ENCODE measurements at places on chromosomes 5 and 9.

GRCh38 chr5:81409896-81410295 lies 16.0 kb upstream of the ACOT12 start:
- no peak for DNase-seq

DNA sequence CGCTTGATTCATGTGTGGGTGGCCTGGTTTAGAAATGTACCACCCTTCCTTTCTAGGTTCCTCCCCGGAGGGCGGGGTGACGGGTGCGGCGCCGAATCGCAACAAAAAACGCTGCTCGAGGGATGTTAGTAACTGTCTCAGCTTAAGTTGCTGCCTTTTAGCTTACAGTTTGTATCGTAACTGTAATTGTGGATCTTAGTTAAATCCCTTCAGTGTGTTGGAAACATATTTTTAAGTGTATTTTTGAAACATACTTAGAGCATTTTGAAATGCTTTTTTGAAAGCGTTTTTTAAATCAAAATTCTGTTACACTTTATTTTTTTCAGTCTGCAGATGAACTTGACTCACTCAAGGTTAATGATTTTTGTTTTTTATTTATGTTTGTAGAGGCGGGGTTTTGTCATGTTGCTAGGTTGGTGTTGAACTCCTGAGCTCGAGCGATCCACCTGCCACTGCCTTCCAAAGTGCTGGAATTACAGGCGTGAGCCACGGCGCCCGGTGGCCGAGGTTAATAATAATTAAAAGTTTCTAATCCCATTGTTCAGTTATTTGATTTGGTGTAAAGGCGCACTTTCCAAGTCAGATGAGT lies 997 bp upstream of the CHD1 start:
- no peak for DNase-seq

DNA sequence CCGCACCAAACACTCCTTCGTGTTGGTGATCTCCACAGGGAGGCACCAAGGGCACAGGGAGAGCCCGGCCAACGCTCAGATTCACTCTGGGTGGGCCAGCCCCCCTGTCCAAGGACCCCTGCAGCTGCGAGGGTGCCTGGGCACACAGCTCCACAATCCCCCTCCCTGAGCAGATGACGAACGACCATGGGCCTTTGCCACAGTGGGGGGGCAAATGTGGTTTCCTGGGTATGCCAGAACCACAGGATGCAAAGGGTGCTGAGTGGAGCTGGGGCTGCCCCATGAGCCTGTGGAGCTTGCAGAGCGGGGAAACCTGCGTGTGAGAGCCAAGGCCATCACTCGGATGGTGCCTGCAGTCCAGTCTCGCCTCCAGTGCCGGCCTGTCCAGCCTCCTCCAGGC lies 31.0 kb downstream of the LPCAT1 start:
- DNase-seq: no peak

DNA sequence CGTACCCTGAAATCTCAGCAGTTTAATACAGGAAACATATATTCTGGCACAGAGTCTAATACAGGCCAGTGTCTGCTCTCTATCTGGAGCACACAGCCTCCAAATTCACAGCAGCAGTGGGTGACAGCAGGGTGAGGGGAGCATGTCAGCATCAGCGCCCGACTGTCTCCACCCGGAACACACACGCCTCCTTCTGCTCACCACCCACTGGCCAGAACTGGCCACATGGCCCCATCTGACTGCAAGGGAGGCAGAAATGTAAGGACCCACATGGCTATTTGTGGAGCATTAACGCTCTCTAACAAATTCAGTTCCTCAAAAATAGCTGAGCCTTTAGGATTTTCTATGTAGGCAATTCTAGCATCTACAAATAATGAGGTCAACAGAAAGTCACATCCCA lies 24.6 kb downstream of the UBE2QL1 start:
- no peak for DNase-seq

DNA sequence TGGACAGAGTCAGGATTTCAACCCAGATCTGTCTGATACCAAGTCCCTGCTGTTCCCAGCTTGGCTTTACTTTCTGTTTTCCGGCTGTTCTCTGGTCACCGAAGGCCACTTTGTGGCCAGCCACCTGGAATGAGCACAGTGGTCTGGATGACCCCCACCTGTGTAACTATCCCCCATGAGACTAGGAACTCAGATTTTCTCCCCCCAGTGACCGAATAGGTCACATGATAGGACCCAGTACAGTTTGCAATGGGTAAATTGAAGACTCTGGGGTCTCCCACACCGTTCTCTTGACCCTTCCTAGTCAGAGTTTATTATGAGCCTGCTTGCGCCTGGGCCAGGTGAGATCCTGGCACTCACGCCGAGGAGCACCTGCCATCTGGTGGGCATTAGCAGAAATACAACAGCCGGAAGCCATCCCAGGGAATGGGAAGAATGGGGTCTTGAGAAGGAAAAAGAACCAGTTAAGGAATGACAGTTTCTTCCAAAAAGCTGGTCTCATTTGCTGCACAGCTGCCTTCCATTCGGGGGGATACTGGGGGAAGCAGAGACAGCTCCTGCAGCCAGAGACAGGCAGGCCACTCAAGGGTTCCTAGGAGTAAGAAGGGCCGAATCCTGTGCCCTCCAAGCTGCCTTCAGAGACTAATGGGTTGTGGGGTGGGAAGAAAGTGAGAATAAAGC lies 7.1 kb downstream of the PHYHD1 start:
- peak; percentile 18 for DNase-seq

DNA sequence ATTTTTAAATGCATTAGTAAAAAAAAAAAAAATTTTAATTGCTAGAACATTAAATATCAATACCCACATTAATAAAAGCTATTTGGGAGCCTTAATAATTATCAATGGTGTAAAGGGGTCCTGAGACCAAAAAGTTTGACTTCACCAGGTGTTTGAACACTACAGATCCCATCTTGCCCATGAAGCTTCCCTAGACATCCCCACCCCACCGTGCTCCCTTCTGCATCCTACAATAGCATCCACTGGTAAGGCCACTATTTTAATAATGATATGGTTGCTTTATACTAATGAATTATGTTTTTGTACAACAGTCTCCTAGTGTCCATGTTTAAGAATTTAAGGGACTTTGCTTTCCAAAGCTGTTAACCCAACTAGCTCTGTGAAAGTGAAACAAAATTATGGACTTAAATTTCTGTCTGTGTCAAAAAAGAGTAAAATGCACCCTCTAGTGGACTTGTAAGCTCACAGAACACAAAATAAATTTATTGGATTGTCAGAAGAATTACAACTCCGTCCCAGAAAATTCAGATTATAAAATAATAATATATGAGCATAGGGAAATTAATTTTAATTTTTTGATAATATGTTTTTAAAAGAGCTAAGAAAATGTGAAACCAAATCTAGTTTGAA lies 76.0 kb downstream of the ARL15 start:
- no peak for DNase-seq

GRCh38 chr5:40017918-40018317 lies 593.1 kb upstream of the DAB2 start:
- no peak for DNase-seq

DNA sequence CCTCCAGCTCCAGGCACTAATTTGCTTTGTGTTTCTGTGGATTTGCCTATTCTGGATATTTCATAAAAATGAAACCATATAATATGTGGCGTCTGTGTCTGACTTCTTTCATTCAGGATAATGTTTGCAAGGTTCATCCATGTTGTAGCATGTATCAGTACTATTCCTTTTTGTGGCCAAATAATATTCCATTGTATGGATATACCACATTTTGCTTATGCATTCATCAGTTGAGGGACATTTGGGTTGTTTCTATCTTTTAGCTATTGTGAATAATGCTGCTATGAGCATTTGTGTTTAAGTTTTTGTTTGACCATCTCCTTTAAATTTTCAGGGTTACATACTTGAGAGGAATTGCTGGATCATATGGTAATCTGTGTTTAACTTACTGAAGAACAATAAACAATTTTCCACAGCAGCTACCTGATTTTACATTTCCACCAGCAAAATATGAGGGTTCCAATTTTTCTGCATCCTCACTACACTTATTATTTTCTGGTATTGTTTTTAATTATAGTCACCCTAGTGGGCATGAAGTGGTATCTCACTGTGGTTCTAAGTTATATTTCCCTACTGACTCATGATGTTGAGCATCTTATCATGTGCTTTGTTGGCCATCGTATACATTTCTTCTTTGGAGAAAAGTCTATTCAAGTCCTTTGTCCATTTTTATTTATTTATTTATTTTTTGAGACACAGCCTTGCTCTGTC lies 63.9 kb downstream of the GCNT4 start:
- DNase-seq: no peak

DNA sequence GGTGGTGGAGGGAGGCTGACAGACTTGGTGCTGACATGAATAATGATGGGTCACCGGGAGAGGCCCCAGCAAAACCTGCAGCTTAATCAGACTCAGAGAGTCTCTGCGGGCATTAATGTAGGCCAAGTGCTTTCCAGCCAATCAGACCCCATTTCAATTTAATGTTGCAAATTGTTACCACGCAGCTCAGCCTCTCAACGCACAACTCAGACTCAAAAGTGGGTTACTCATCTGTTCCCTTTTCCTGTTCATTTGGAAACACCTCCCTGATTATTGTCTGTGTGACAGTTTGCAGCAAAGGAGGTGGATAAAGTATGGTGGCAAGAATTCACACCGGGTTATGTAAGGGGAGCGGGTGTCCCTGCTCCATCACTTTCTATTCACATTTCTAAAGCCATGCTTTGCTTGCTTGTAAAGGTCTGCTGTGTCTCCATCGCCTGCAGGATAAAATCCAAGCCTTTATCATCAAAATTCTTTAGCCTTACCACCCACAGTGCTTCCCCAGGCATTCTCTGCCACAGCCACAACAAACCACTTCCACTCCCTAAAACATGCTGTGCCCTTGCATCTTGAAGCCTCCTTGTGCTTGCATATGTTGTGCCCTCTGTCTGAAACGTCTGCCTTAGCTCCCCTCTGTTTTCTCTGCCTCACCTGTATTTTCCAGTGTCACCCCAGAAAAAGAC lies 156.5 kb downstream of the ASTN2 start:
- no peak for DNase-seq

DNA sequence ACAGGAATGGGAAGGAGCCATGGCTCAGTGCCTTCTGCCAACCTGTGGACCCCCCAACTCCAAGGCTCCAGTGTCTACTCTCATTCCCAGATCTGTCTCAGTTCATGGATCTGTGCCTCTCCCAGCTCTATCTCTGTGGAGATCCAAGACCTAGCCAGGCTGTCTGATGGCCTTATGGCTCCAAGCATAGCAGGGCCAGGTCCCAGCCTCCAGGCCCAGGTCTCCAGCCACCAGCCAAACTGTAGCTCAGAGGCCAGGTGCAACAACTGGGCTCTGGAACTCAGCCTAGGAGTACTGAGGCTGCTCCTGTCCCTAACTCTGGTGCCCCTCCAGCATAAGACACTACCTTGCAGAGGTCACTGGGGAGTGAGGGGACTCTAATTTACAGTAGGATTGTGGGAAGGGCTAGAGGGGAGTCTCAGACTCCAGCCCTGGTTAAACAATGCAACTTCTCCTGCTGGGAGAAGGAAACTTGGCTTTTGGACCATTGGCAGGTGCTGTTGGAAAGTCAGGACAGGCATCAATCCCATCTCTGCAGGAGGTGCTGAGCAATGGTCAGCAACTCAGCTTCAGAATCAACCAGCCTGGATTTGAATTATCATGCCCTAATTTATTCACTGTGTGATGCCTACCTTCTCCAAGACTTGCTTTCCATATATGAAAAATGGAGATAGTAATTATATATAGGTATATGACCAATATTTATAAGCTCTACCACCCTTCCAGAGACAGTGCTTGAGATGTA lies 63.0 kb downstream of the PCDH1 start:
- no peak for DNase-seq

DNA sequence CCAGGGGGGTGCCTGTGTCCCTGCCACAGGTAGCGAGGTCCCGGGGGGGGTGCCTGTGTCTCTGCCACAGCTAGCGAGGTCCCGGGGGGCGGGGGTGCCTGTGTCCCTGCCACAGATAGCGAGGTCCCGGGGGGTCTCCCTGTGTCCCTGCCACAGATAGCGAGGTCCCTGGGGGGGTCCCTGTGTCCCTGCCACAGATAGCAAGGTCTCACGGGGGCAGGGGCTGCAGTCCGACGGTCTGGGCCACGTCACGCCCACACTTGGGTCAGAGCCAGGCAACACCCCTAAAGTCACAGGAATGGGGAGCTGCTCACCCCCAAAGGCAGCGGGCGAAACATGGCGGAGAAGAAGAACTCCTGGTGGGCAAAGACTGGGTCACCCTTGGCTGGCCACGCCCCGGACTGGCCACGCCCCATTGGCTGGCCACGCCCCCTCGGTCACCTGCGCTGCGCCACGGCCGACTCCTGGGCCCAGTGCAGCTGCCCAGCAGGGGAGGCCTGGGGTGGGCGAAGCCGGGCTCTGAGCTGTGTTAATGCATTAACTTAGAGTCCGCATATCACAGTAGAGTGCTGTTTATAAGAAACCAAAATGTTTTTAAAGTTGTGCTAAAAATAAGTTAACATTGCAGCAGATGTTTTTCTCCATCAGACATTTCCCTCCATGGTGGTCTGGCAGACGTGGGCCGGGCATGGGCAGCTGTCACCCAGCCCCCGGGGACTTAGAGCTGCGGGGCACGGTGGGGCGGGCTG lies 7.0 kb downstream of the NOXA1 start:
- DNase-seq: no peak

- no peak for DNase-seq
Observed at GRCh38 chr9:16133556-16134227, 580.8 kb downstream of the CCDC171 start.

DNA sequence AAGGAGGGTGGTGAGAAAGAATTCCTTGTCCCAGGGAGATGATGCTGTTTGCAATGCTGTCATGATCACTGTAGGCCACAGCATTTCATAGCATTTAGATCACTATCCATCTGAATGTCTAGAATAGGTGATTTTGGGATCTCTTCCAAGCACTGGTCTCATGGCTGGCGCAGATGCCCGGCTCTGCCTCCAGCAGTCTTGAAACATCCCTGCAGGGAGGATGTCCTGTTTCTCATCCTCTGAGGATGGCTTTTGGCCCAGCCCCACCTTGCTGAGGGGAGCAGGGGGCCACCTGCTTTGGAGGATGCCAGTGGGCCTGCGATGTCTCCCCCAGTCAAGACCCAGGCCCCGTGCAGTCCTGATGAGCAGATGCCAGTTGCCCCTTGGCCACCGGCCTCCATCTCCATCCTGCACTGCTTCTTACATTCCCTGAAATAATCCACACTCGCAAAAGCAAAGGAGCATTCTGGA lies 63.5 kb upstream of the GARNL3 start:
- no peak for DNase-seq

DNA sequence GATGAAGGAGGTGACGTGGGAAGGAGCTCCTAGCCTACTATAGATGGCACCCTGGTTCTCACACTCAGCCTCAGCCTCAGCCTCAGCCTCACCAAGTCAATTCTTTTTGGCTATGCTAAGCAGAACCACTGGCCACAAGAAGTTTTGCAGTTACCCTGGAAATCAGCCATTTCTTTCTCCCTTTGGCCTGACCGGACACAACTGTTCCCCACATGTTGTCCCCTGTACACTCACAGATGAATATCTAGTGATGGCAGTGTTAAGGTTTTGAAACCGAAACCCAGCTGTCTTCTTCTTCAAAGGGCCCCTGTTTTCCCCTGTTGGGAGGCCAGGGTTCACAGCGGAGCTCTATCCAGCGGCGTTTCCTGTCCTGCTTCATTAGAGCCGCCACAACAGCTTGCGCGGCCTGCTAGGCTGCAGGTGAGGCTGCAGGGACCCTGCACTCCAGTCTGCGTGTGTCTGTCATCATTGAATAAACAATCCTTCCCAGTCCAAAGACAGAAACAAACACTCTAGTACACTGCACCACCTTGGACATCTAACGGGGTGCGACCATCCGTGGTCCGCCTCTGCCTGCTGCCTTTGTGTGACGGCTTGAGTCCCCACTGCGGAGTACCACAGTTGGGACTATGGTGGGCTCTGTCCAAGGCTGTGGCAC lies 250.5 kb downstream of the DENND1A start:
- DNase-seq: no peak
